ENCODE measurements at places on chromosomes 6 and 20.
A peak's percentile ranks its signal among the peaks of the same experiment; 100 is the strongest.

- no peak for DNase-seq
These were observed 108.0 kb upstream of the MAP3K4 start for GRCh38 chr6:160883560-160883959.

DNA sequence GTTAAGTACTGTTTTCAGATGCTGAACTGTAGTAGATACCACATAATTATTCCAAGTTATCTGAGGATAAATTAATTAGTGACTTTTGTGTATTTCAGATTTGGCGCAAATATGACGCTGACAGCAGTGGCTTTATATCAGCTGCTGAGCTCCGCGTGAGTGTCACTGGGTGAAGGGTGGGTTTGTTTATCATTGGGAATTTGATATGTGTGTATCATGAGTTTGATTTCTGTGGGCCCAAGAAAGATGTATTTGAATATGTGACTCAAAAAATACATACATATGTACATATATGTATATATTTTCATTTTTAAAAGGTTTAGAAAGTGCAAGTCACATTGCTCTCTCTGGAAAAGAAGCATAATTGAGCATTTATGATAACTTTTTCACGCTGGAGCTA lies 17.4 kb downstream of the SCGN start:
- DNase-seq, result no peak

DNA sequence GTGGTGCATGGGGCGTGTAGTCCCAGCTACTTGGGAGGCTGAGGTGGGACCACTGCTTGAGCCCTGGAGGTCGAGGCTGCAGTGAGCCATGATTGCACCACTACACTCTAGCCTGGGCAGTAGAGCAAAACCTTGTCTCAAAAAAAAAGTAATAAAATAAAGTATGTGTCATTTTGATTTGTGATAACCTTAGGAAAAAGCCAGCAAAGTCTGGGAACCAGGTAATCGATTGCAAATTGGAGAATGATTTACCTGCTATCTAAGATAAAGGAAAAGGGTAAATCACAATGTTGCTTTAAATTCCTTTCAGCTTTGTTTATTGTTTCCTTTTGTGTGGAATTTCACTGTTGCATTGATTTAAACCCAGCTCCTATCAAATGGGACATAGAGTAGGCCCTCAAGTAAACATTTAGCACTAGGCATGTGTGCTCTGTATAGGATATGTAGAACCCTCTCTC lies 59.0 kb downstream of the SGK1 start:
- DNase-seq, result no peak

DNA sequence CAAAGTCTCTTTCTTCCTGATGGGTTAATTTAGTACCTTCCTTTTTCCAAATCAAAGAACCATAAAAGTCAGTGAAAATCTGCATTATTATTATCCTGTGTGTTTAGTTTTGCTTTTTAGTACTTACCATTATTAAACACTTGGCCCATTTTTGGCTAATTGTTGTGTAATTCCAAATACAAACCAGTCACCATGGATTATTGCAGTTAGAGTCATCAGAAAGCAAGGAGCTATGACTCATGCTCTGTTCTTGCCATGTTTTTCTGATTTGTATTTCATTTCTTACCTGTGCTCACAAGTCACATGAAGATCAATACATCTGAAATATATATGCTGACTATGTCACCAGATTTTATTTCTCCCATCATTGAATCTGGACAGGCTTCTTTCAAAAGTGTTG lies 31.3 kb downstream of the SLC22A3 start:
- DNase-seq, result no peak

- no peak for DNase-seq
These were observed 45.0 kb downstream of the LYRM4 start for GRCh38 chr6:5215799-5216198.

DNA sequence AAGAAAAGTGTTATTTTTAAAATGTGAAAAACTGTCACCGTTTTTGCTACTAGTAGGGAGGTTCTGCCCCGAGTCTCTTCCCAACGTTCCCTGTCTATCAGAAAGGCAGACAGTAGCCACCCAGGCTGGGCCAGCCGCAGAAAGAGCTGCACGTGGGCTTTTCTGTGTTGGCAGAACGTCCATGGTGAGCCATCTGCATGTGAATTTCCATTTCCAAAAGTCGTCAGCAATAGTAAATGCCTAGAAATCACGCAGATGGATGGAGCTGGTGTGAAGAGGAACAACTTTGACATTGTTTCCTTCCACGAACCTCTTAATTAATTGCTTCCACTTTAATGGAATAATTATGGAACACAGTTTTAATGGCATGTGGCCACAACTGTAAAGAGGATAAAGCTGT lies 97.5 kb downstream of the FAM120B start:
- DNase-seq, result no peak

- DNase-seq, result no peak
These were observed 93.4 kb downstream of the HIVEP2 start for GRCh38 chr6:142851601-142852000.

DNA sequence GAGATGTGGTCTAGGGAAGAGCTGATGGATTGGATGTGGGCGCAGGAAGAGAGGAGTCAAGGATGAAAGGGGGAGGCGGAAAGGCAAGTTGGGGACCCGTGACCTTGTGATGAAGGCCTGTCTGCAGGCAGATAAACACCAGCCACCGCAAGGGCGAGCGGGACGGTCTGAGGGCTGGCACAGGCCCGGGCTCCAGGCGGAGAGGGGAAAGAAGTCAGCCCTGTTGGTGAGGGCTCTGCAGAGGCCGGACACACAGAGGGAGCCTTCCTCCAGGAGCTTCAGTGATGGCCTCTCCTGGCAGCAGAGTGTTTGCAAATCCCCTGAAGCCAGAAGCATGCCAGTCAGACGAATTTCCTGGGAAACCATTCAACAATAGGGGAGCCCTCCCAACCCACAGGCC lies 112.2 kb downstream of the ZDHHC14 start:
- no peak for DNase-seq

- DNase-seq, result no peak
These were observed 369 bp upstream of the NSFL1C start for GRCh38 chr20:1467082-1467354.

- no peak for DNase-seq
These were observed 28.4 kb downstream of the GPLD1 start for GRCh38 chr6:24460966-24461365.

DNA sequence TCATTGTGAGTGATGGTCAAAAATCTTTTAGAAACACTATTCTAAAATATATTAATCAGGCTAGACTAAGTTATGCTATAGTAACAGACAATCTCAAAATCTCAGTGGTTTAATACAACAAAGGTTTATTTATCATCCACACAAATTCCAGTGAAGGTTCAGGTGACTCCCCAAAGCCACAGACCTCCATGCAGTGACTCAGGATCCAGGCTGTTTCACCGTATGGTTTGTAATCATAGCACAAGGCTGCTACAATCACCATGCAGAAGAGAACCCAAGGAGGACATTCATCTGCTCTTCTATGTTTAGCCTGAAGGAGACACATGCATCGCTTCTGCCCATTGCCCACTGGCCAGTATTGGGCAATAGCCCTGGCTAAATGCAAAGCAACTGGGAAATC lies 46.2 kb downstream of the BFSP1 start:
- DNase-seq, result no peak

DNA sequence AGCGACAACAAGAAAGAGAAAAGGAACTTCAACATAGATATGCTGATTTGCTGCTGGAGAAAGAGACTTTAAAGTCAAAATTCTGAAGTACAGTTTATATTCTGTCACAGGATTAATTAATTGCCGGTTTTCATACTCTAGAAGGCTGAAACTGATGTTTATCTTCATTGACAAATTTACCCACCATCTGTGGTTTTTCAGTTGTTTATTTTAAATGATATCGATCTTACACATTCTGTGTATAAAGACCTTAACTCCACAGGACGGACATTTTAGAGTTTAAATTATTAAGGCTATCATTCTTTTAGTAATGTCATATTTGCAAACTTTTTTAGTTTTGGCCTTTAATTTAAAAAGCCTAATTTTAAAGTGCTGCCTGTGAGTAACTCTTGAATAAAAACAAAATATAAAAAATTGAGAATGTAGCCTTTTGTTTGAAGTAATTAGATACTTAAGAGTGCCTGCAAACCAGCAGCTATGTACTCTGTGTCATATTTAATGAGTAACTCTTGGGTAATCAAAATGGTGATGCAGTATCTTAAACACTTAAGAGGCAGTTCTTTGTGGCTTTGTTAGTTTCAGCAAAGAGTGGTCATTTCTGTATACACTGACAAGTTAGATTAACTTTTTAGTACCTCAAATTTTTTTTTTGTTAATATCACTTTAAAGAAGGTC lies 59.3 kb downstream of the CDC5L start:
- no peak for DNase-seq

DNA sequence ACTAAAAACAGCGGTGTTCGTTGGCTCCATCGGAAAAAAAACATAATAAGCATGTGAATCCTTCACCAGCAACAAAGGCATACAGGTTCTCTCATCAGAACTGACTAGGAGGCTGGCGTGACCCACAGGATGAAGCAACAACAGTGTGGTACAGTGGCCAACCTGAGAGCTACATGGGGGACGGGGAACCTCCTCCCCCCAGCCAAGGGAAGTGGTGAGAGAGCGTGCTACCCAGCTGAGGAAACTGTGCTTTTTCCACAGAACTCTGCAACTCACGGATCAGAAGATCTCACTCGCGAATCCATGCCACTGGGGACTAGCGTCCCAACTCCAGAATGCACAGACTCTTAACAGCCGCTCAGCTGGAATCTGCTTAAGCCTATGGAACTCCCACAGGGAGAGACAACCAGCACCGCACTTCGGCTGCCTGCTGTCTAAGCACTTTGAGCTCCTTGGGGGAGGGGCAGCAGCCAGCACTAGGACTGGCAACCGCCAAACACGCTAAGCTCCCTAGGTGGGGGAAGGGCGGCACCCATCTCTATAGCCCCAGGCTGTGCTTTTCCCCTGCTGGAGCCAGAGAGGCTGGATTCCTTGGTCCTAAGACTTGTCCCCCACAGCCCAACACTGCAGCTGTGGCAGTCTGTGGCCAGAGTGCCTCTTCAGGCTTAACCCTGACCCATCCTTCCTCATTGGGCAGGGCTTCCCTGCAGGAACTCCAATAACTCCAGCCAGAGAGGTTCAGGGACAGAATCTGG lies 538.3 kb upstream of the BTBD3 start:
- peak; percentile 49 for DNase-seq

GRCh38 chr6:111888928-111889695 lies 15.9 kb upstream of the FYN start:
- no peak for DNase-seq
